Colonic mucosa (tissue), 4 donors: ENCODE measurements at places on chromosomes 16 and 17.

DNA sequence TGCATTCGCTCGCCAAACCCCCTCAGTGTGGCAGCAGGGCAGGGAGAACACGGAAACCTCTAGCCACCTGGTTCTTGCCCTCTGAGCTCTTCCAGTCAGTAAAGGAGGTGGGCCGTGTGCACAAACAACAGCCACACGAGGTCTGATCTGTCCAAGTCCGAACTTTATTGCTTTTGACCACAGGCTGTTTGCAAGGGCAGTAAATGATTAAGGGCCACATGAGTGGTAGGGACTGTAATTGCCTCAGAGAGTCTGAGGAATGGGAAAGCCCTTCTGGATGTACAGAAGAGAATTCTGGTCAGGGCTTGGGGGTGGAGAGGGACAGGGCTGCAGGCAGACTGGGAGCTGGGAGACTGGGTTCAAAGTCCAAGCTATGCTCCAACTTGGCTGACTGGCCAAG is 75.7 kb upstream of the LHX1 start:
- no peak overlapping the region for H3K27ac ChIP-seq
- no peaks in the 10 kb centered on the region for H3K4me1 ChIP-seq
- no peak for DNase-seq

- H3K4me1 ChIP-seq: peaks cover 38% of the 10 kb centered on the region
- peak overlapping the region; percentile 61 for H3K27ac ChIP-seq
- no peaks in the 10 kb centered on the region for H3K27me3 ChIP-seq
- no peak for DNase-seq
- H3K4me3 ChIP-seq: no peak overlapping the region
These were observed 184.9 kb downstream of the SEC14L1 start for GRCh38 chr17:77325577-77326075.

DNA sequence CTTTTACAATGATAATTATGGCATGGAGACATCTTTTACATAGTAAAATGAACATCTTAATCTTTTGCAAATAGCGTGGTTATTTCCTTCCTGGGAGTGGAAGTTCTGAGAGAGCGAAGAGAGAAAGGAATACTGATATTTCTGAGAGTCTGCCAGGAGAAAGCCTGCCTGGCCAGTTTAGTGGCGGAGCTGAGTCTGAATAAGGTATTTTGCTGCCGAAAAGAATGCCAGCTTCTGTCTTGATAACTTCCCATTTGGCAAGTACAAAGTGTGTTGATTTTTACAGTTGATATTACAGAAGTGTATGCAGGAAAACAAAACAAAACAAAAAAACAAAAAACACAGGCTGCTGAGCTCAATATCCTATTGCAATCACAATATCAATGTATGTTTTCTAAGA is 55.9 kb downstream of the KCNJ2 start:
- H3K4me3 ChIP-seq: no peak overlapping the region
- H3K36me3 ChIP-seq: no peaks in the 10 kb centered on the region
- no peaks in the 10 kb centered on the region for H3K4me1 ChIP-seq

DNA sequence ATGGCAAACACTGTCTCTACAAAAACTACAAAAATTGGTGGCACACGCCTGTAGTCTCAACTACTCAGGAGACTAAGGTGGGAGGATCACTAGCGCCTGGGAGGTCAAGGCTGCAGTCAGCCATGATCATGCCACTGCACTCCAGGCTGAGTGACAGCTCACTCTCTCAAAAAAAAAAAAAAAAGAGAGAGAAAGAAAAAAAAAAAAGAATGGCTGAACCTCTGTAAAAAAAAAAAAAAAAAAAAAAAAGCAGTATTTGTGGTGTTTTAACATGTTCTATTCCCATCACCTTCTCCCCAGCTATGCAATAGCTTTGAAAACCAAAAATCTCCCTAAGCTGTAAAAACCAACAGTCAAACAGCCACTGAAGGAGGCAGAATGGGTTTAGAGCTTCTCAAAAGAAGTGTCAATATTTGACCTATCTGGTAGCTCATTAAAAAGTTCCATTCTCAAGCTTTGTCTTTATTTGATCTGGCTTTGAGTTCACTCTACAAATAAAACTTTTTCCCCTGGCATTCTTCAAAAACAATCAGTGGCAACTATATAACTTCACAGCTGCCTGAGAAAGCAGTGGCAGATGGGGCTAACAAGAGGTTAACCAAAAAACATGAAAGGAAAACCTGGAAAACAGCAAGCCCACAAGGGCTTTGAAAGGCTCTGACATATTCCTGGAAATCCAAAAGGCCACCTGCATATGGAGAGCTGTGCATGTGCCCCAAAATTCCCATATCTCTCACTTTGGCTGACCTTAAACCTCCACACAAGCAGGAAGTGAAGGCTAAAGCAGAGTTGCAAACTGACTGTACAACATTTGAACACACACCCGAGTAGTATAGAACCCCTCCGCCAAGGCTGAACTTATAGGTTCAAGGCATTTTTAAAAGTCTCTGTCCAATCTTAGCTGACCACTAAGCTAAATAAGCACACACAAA is 36.0 kb downstream of the USP32 start:
- no peaks in the 10 kb centered on the region for H3K27me3 ChIP-seq
- H3K4me3 ChIP-seq: no peak overlapping the region

DNA sequence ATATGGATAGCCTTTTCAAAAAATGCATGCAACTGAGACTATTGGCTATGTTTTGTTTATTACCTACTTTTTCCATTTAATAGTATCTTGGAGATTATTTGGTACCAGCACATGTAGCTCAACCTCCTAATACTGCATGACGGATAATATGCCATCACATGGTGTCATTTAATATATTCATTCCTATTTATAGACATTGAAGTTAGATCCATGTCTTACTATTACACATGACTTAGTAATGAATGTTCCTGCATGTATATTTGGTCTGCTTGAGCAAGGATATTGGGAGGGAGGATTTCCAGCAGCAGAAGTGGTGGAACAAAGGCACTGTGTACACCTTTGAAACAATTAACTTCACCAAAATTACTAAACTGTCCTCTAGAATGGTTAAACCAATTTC is 561.3 kb downstream of the WWOX start:
- no peak overlapping the region for H3K27ac ChIP-seq
- no peaks in the 10 kb centered on the region for H3K36me3 ChIP-seq
- H3K4me3 ChIP-seq: no peak overlapping the region
- H3K27me3 ChIP-seq: no peaks in the 10 kb centered on the region

GRCh38 chr16:18958621-18959029 is 25.1 kb upstream of the TMC7 start:
- H3K36me3 ChIP-seq: no peaks in the 10 kb centered on the region
- no peak overlapping the region for H3K27ac ChIP-seq
